ENCODE measurements at places on chromosomes 5 and 9.
A peak's percentile ranks its signal among the peaks of the same experiment; 100 is the strongest.

GRCh38 chr5:98770209-98770910 is 3.1 kb upstream of the RGMB start:
- no peak for DNase-seq

- no peak for DNase-seq
Observed at GRCh38 chr5:143918961-143919360, 107.0 kb downstream of the HMHB1 start.

GRCh38 chr9:89433826-89434225 is 64.1 kb downstream of the SEMA4D start:
- no peak for DNase-seq

GRCh38 chr5:62778316-62779009 is 199.8 kb downstream of the LRRC70 start:
- no peak for DNase-seq

GRCh38 chr5:126358525-126358924 is 64.7 kb upstream of the GRAMD2B start:
- no peak for DNase-seq

DNA sequence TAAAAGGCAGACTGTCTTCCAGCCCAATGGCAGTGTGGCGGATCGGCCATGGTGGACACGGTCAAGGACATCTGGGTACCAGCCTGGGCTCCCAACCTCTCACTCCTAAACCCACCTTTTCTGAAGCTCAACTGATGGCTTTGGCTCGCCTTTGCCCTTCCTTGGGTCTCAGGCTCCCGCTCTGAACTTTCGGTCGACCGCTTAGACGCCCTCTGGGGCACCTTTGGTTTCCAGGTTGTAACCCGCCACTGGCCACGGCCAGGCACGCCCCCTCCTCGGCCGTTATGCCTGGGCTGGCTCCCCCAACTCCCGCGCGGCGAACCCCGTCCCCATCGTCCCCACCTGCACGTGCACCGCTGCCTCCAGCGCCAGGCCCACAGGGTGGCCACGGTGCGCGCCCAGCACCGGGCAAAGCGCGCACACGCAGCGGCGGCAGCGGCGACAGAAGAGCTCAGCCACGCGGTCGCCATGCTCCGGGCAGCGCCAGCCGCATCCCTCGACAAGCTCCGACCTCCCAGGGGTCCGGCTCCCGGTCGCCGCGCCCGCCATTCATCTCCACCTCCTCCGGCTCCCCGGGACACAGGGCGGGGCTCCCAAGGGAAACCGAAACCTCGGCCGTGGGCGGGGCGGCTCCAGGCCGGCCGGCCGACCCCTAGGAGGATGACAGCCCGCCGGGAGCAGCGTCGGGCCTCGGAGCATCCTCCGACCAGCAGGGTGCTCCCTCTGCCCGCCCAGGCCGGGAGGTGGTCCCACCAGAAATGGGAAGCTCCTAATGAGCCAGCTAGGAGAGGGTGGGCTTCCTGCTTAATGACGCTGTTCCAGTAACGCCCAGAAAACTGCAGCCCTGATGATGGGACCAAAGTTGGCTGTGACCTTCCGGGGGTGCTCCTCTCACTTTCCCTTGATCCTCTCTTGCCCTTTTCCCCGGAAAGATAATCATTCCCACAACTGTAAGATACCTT is at the start of gene TRIM14:
Gene TRIM14 (minus strand): TSS at position 583 of the 962 bp plus-strand sequence. CDS start 34 bp downstream, at position 549.
- DNase-seq: peak; percentile 37

Measured in CD4-positive, alpha-beta T cell treated with Interferon gamma for 1 hour (primary cell).